ENCODE measurements at places on chromosomes 2 and 18. TPM values are rescaled to one million over a fixed set of nuclear protein-coding genes. Genes with fewer than 3 reads are reported as not detected.

The DSC3 gene
- 4.4 TPM for polyA plus RNA-seq

The ANTXR1 gene
- 90.0 TPM for polyA plus RNA-seq

The GPBAR1 gene
- polyA plus RNA-seq: 1.6 TPM

The NYAP2 gene
- polyA plus RNA-seq: not detected

The DCC gene
- 8.7 TPM for polyA plus RNA-seq

The TRIP12 gene
- 207 TPM for polyA plus RNA-seq

The IL36RN gene
- polyA plus RNA-seq: not detected

The PMS1 gene
- polyA plus RNA-seq: 30.7 TPM

The C2orf78 gene
- not detected for polyA plus RNA-seq

DNA sequence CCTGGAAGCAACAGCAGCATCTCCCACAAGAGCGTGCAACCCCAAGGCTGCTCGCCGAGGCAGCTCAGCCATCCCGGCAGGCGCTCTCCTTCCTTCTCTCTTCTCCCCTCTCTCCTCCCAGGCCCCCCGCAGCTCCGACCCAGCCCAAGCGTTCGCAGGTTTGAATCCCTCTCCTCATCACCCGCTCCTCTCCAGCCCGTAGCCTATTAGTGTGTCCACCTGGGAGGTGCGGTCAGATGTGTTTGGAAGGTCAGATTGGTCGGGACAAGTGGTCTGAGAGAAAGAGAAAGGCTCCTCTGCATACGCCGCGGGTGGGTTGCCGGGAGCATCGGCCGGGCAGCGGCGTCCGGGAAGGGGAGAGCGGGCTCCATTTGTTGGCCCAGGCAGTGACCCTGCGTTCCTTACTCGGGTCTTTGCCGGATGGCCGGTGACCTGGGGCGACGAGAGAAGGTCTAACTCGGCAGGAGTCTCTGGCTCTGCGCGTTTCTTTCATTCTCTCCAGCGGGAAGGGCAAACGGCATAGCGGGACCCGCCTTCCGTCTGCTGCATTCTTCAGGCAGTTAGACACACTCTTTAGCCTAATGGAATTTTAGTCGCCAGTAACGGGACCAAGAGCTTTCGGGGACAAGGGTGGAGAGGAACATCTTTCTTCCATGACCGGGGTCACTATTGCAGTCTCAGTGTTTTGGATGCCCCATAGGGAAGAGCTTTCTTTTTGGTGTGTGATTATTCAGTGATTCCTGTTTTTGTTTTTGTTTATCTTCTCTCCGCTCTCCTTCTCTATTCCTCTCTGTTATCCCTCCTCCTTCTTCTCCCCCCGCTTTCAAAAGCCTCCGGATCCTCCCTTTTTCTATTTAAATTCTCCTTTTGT lies 1.1 kb upstream of the TMEFF2 start:
- DNase-seq: no peak

GRCh38 chr2:197908156-197908555 lies 103.8 kb downstream of the PLCL1 start:
- no peak for DNase-seq

- no peak for DNase-seq
Measured at GRCh38 chr2:70141212-70141901, 49.5 kb downstream of the C2orf42 start.

DNA sequence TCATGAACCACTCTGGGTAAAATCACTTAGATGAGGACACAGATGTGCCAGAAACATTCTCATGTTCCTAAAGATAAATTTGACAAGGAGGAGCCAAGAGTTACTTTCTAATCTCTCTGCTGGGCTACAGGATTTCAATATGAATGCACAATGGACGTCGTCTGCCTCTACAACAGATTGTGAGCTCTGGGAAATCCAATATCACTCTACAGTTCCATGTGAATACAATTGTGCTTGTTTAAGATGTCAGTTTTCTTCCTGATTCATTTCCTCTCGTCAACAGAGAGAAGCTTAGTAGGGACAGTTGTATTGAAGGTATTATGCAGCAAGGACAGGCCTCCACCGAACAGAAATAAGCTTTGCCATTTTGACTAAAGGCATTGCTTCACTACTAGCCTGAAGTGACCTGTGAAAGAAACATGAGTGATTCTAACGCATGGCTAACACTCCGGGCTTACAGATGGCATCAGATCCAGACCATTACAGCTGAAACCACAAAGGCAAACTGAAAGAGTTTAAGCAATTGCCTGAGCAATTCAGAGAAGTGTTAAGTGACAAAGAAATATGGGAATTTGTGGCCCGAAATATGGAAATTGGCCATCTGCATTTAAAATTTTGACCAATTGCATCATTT lies 1591.5 kb downstream of the LRP1B start:
- no peak for DNase-seq

GRCh38 chr18:57437766-57438671 lies 2.8 kb downstream of the ONECUT2 start:
- no peak for DNase-seq

GRCh38 chr2:63582873-63583272 lies 5.4 kb downstream of the WDPCP start:
- DNase-seq: no peak

GRCh38 chr2:180992994-180993393 lies 12.6 kb downstream of the UBE2E3 start:
- no peak for DNase-seq

DNA sequence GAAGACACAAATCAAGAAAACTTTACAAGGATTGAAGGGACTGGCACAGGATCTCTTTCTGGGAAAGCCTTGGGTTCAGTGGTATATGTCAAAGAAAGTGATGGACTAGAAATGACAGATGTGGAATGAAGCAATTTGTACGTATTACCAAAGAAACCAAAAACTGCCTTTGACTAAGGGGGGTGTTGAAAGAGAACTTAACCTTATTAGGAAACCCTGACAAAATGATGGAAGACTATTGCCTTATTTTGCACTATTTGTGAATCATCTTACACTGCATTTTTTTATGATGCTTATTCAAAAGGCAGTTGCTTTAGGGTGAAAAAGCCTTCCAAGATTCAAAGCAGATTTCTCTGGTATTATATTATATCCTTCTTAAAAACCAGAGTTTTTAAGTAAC lies 4.0 kb downstream of the TSGA10 start:
- no peak for DNase-seq

DNA sequence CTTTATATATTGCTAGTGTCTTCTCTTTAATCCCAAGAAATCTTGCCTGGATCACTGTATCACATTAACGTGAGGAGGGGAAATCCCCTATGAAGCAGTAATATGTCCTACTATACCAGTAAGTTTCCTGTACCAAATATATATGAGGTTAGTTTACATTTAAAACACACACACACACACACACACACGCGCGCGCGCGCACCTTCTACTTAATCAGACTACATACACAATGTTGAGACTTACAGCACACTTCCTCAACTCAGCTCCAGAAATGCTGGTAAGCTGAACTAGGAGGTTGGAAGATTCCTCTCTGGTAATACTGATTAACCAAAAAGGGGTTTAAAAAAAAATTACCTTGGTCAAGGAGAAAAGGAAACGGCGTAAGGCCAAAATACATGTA lies 49.3 kb downstream of the USP34 start:
- DNase-seq: no peak

- no peak for DNase-seq
Measured at GRCh38 chr2:100611079-100612029, 48.6 kb downstream of the PDCL3 start.

DNA sequence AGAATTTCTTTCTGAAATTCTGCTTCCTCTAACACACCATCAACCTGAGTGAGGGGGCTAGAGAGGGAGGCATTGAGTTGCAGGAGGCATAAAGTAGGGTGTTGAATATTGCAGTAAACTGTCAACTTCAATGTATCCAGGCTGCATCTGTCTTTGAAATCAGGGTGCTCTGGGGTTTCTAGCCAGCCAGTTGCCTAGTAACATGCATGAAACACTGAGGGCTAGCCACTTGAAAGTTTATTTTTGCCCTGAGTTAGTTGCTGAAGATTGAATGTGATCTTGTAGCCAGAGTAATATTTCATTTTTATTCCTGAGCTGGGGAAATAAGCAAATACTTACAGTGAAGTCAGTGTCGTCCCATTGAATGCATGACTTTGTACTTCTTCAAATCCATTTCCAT lies 41.9 kb downstream of the LHCGR start:
- DNase-seq: no peak

DNA sequence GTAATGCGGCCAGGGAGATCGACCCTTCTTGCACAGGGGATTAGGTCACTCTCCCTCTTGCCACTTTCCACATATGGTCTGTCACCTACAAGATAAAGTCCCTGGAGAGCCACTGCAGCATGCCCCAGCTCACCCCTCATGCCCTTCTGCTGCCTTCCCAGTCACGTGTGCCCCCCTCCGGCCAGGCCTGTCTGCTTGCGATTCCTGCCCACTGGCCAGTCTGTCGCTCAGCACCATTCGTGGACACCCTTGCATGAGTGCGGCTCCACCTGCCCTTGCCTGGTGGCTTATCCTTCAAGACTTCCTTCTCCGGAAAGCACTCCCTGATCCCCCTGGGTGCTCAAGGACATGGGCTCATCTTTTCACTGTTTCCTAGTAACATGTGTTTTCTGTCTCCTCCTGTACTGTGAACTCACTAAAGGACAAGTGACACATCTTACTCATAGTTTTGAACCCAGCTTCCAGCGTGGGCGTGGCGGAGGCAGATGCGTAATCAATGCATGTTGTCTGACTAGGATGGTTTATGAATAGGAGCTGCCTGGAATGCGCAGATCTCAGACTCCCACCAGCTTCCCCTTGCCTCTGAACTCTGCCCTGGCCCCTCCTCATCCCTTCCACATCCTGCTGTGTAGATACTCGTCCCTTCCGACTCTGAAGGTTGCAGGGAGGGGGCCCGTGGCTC lies 7.8 kb upstream of the NT5DC4 start:
- DNase-seq: no peak

- no peak for DNase-seq
Measured at GRCh38 chr2:201203916-201204654, 21.1 kb downstream of the CASP10 start.

GRCh38 chr2:159573846-159574606 lies 42.3 kb downstream of the BAZ2B start:
- no peak for DNase-seq

DNA sequence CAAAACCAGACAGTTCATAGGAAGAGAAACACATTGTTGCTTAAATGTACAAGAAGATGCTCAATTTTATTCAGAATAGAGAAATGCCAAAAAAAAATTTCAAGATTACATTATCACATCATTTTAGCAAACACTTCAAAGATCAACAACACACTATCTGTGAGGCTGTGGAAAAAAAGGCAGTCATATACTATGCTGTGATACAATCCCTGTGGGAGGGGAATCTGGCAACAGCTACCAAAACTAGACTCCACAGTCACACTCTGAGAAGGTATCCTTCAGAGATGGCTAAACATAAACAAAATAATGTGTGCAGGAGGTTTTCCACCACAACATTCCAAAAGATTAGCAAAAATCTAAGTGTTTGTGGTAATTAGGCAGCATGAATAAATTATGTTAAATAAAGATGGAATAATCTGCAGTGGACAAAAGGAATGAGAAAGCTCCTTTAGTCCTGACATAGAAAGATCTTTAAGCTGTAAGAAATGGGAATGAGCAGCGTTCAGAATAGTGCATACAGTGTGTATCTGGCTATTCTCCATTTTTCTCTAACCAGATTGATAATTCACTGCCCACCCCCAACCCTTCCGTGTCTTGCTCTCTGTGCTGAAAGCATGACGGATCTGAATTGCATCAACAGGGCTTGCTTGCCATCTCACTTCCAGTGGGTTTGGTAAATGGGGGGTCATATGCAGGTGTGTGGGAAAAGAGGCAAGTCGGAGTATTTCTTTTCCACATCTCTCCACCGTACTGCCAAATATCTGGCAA lies 329.6 kb downstream of the MBD2 start:
- no peak for DNase-seq

Measured in right renal cortex interstitium (tissue), 3 donors.